Sigmoid colon (tissue), 7 donors: ENCODE measurements at places on chromosomes 16 and 17. TPM values are rescaled to one million over a fixed set of nuclear protein-coding genes. Genes with fewer than 3 reads are reported as not detected.
A peak's percentile ranks its signal among the peaks of the same experiment; 100 is the strongest.

DNA sequence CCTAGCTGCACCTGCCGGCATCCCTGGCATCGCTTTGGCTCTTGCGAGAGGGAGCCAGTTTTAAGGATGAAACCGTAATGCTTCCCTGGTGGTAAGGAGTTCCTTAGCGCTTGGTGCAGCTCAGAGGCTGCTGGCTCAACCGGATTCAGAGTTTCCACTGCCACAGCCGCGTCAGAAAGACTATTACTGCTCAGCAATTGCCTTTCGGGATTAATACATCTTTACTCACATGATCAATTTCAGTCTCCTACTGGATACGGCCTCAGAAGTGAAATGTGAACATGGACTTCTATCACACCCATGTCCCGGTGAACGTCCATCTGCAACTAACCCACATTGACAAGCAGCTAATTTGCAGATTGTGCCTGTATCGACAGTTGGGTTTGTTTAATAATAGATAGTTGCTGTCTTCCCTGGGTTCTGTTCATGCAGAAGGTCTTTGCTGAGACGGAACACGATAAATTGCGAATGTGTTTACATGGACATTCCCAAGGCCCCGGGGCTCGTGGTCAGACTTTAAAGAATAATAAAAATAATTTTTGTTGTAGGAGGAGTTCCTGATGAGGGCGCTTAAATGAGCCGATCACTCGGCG lies 175.4 kb downstream of the ENGASE start:
- DNase-seq = no peak

ZKSCAN2 gene
- 1.2 TPM for polyA plus RNA-seq

- peak; percentile 96 for DNase-seq
Measured at GRCh38 chr16:66741169-66741900, 10.1 kb downstream of the DYNC1LI2 start.

DNA sequence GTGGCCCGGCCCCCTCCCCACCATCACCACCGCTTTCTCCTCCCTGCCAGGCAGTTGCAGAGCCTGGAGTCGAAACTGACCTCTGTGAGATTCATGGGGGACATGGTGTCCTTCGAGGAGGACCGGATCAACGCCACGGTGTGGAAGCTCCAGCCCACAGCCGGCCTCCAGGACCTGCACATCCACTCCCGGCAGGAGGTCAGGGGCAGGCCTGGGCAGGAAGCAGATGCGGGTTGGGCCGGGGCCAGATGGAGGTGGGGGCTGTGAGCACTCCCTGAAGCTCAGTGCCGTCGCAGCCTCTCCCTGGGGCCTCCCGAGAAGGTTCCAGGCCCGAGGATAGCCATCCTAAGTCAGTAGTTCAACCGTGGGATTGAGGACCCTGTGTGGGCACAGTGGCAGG lies 14.2 kb upstream of the ADGRG3 start:
- DNase-seq = no peak

DNA sequence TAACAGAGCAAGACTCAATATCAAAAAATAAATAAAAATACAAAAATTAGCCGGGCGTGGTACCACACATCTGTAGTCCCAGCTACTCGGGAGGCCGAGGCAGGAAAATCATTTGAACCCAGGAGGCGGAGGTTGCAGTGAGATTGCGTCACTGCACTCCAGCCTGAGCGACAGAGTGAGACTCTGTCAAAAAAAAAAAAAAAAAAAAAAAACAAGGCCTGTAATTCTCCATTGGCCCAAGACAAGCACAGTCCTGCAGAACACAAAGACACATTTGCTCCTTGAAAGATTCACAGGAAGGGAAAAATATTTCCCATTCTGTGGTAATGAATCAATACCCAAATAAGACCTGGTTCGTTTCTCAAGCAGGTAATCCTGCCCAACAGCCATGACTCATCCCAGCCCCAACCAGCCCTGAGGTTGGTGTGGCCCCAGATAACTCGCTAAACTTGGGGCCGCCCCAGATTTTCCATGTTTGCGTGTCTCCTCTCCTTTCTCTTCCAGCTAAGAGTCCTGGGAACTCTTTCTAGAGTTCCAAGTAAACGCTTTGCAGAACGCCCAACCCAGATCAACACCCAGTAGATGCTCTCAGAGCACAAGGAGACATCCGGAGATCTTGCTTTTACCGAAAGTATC lies 40.3 kb upstream of the SNN start:
- DNase-seq = peak; percentile 74

GRCh38 chr17:49708515-49709183 lies 885 bp upstream of the SLC35B1 start:
- DNase-seq = no peak

CSH1 gene
- polyA plus RNA-seq = not detected

- no peak for DNase-seq
Measured at GRCh38 chr16:11581678-11582077, 5.0 kb downstream of the LITAF start.
